ENCODE measurements at places on chromosomes 2 and 18. TPM values are rescaled to one million over a fixed set of nuclear protein-coding genes. Genes with fewer than 3 reads are reported as not detected.

The TUBA4B gene
- total RNA-seq = not detected

The DAW1 gene
- not detected for total RNA-seq

The DPP4 gene
- total RNA-seq = 67.4 TPM

The EFR3B gene
- total RNA-seq = 0.39 TPM

The C2orf66 gene
- total RNA-seq = under 0.01 TPM

The LONRF2 gene
- not detected for total RNA-seq

The SPHKAP gene
- total RNA-seq = not detected

The MEP1B gene
- total RNA-seq = not detected

The COL5A2 gene
- 37.0 TPM for total RNA-seq

The AOX1 gene
- 5.4 TPM for total RNA-seq

The CFAP53 gene
- 0.13 TPM for total RNA-seq

The PJVK gene
- total RNA-seq = 0.39 TPM

The CDH7 gene
- total RNA-seq = not detected

The SERPINB3 gene
- not detected for total RNA-seq

The KLHL30 gene
- not detected for total RNA-seq

The TXNDC2 gene
- not detected for total RNA-seq

The ARHGEF33 gene
- under 0.01 TPM for total RNA-seq

The IKZF2 gene
- total RNA-seq = 0.51 TPM

The ANKRD30BL gene
- total RNA-seq = not detected

The INHBB gene
- total RNA-seq = 35.3 TPM

The ATP9B gene
- total RNA-seq = 28.4 TPM

The REG1B gene
- not detected for total RNA-seq

The CHCHD5 gene
- 7.2 TPM for total RNA-seq

The STARD6 gene
- 0.13 TPM for total RNA-seq

The ERBB4 gene
- total RNA-seq = under 0.01 TPM

The TMEM163 gene
- total RNA-seq = 0.13 TPM

The COL4A4 gene
- not detected for total RNA-seq

The GAL3ST2 gene
- total RNA-seq = not detected

The CYTIP gene
- not detected for total RNA-seq

The PAX3 gene
- not detected for total RNA-seq

The AKAIN1 gene
- total RNA-seq = not detected

The TCF7L1 gene
- total RNA-seq = 6.2 TPM

The ABCB11 gene
- total RNA-seq = not detected

The CD207 gene
- under 0.01 TPM for total RNA-seq

The UGT1A6 gene
- total RNA-seq = not detected

The TRIM43 gene
- not detected for total RNA-seq

The NTSR2 gene
- total RNA-seq = not detected

The DHRS9 gene
- not detected for total RNA-seq

The NEU4 gene
- 0.13 TPM for total RNA-seq

The KIAA2012 gene
- not detected for total RNA-seq

The GAREM1 gene
- total RNA-seq = 0.25 TPM

The DCC gene
- total RNA-seq = not detected

The PDCD1 gene
- under 0.01 TPM for total RNA-seq

The ARHGAP28 gene
- 2.3 TPM for total RNA-seq

The RBFA gene
- 32.4 TPM for total RNA-seq

The LOXHD1 gene
- total RNA-seq = under 0.01 TPM

The ALPP gene
- total RNA-seq = not detected

The C2orf69 gene
- 6.4 TPM for total RNA-seq

The CRYBA2 gene
- total RNA-seq = not detected
